ENCODE measurements at places on chromosomes 4 and X. TPM values are rescaled to one million over a fixed set of nuclear protein-coding genes. Genes with fewer than 3 reads are reported as not detected.

DNA sequence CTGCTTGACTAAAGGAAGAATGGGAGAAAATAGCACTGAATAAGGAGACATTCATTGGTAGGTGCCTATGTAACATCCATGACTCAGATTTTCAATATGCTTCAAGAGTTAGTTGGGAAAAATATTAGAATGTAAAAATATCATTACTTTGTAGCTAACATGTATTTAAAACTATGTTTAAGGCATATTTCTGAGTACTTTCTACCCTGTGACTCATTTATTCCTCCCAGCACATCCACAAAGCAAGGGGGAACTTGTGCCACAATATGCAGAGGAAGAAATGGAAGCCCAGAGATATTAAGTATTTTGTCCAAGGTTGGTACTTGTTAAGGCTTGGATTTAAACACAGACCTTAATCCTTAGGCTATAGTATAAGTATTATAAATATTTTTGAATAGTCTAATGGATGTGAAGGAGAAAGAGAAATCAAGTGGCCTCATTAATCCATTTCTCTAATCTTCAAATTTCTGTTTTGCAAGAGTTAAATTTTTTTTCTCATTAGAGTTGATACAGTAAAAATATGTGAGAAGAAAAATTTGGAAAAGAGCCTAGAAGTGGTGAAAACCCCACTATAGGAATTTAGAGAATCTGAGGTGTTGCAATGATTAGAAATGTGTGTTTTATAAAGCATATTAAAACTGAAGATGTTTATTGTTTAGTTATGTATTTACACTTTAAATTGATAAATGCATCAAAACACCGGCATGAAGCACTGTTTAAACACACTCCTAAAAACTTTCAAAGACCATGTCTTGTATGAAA is 149.3 kb upstream of the GYPA start:
- no peak for DNase-seq

Gene STOX2
- 3.3 TPM for total RNA-seq

DNA sequence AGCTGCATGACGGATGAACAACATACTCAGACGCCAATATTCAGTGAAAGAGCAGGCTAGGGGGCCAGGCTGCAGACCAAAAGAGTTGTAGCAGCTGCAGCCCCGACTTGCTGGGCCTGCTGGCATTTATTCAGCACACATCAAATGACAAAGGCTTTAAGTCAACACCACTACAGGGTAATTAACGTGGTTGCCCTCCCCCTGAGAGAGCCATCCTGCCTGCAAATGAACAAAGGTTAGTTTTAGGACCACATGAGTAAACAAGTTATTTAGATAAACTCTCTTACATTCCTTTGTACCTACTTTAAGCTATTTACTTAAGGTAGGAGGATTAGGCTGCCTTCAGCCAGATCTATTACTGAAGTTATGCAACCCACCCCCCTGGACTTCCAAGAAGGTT is 1329.1 kb downstream of the PCDH18 start:
- DNase-seq = no peak

Gene ATP2B3
- total RNA-seq = not detected

- DNase-seq = no peak
Observed at GRCh38 chr4:81337211-81337610, 122.2 kb upstream of the PRKG2 start.

Gene IL21
- total RNA-seq = not detected

GRCh38 chr4:20358110-20358509 is 106.4 kb downstream of the SLIT2 start:
- no peak for DNase-seq

- peak; percentile 58 for DNase-seq
Observed at GRCh38 chr4:158159054-158159717, 13.6 kb downstream of the GASK1B start.

Gene REELD1
- not detected for total RNA-seq

Gene SULT1B1
- 0.74 TPM for total RNA-seq

- DNase-seq = peak; percentile 64
Observed at GRCh38 chrX:97389761-97390192, 506.1 kb downstream of the RPA4 start.

- no peak for DNase-seq
Observed at GRCh38 chr4:94957030-94957429, 199.3 kb downstream of the BMPR1B start.

DNA sequence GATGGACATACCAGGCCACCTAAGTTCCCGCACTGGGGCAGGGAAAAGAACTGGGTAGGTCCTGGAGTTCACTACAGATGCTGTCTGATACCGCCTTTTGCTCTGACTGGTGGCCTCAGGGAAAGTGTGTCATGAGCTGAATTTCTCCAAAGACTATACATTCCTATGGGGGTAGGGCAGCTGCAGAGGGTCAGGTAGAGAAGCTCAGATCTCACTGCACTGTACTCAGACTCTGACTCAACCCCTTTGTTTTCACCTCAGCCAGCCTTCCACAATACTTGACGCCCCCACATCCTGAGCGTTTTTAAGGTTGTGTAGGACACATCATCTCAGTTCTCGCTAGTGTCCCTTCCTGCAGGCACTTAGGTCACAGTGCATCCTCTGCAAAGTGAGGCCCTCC is 7.8 kb downstream of the GATB start:
- peak; percentile 17 for DNase-seq

Gene ENOX2
- 10.5 TPM for total RNA-seq

Gene VCX
- total RNA-seq = 3.8 TPM

DNA sequence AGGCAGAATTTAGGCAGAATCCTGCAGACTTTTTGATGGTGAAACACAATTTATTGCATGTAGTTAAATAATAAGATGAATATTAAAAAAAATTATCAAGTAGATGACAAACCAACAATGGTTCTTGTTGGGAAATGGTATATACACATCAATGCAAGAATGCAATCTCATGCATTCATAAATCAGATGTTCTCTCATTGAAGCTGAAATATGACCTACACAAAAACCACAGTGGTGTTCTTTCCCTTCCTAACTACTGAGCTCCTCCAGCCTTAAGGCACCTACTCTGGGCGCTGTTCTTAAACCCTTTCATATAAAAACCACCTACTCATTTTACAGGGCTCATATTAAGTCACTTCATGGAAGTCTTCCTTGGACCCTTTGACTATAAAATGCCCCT is 64.1 kb downstream of the ANTXR2 start:
- DNase-seq = no peak

DNA sequence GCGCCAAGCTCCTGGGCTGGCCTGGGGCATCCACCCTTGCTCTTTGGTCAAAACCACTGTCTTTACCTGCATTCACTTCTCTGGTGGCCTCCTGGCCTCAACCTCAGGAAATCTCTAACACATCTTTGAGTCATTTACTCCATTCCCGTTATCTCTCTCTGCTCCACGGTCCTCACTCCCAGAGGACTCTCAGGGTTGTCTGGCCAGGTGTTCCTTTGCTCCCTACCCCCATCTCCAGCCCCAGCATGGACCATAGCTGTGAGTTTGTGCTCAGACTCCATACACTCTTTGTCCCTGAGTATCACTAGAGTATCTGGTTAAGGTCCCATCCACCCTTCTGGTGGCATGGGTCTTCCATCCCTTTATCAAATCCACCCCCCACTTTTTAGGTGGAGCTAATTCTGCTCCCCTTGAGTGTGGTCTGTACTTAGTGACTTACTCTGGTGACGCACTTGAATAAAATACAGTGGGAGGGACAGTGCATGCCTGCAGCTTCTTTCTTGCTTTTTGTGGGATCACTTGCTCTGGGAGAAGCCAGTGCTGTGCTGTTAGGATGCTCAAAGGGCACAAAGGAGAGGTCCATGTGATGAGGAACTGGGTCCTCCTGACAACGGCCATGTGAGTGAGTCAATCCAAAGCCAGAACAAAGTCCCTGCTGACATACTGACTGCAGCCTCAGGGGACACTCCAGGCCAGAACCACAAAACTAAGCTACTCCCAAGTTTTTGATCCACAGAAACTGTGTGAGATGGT is 44.3 kb downstream of the IGFBP7 start:
- no peak for DNase-seq

Gene SLC10A4
- total RNA-seq = not detected

- DNase-seq = no peak
Observed at GRCh38 chrX:148310426-148311165, 189.8 kb upstream of the AFF2 start.

- no peak for DNase-seq
Observed at GRCh38 chr4:106255195-106255594, 60.8 kb downstream of the TBCK start.

DNA sequence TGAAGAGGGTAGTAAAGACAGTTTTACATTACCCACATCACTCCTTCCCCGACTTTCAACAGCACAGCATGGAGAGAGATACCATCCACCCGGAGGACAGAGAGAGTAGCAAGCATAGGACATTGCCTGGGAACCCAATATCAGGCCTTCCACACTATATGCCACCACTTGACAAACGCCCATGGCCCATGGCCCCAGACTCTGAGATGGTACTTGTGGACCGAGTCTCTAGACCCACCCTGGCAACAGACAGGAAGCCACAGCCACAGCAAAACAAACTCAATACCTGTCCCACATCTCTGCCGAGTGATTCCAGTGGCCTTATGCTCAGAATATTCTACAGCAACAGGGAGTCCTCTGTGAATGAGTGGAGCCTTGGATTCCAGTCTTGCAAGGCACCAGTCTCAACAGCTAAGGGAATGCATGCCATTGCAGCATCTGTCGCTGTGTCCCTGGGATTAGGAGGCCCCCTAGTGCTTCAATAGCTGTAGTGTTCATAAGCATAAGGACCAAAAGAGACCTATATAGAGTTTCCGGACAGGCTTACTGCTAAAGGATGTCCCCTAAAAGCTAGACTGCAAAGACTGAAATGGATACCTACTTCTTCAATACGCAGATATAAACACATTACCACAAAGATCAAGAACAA is 14.7 kb upstream of the CT55 start:
- peak; percentile 46 for DNase-seq

DNA sequence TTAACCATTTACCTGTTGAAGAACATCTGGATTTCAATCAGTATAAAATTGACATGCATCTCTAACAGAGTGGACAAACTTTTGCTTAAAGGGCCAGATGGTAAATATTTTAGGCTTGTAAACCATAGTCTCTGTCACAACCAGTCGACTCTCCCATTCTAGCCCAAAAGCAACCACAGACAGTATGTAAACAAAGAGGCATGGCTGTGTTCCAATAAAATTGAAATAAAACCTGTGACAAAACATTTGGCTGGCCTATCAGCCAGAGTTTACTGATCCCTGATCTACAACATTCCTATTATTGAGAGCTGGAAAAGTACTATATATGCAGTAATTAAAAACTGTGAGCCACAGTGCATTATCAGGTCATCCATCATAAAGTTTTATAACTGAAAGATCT is 3.2 kb downstream of the CENPC start:
- DNase-seq = no peak

DNA sequence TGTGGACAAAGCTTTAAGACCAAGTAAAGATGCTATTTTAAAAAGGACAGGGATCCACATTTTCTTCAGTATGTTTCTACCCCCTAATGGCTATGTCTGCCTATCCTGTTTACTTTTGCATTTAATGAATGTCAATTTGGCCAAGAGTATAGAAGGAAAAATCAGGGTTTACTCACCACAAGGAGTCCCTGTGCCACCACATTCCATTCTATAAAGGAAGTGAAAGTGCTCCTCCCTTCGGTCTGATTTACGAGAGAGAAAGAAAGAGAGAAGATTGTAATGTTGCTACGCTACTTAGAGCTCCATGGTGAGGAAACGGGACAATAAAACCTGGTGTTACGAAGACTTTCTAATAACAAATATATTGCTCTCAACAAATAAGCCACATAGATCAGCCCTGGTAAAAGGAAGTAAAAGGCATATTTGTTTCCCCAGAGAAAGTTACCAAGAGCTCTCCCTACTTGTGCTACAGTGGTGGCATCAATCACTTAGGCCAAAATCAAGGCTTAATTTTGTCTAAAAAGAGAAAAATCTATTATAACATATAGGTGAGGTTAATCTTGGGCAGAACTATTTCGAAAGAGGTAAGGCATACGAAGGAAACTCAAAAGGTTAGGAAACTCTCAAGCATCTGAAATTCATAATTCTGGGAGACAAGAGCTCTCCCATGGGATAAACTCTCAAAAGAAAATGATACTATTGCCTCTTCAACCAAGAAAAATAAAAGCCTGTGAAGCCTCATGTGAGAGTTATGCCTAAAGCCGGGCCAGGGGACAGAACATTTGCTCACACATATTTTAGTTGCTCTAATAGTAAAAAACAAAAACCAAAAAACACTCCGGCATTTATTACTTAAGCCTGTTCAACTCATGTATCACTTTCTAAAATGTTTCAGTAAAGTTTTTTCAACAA is 29.5 kb downstream of the TAPT1 start:
- DNase-seq = peak; percentile 74

DNA sequence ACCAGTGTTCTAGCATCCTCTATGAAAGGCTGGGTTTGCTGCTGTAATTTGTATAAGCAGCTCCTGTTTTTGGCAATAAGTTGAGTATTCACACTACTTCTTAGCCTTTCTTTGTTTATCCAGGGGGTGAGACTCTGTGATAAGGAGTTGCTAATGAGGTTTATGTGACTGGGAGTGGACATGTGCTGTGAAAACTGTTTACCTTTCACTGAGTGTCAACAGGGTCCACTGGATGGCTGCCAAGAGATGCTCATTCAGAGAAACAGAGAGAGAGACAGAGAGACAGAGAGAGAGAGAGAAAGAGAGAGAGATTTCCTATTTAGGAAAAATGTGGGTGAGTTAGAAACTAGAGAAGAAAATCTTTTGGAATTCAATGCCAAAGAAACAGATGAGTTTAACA is 233.9 kb downstream of the CHIC2 start:
- DNase-seq = no peak

Gene TMPRSS11A
- not detected for total RNA-seq

DNA sequence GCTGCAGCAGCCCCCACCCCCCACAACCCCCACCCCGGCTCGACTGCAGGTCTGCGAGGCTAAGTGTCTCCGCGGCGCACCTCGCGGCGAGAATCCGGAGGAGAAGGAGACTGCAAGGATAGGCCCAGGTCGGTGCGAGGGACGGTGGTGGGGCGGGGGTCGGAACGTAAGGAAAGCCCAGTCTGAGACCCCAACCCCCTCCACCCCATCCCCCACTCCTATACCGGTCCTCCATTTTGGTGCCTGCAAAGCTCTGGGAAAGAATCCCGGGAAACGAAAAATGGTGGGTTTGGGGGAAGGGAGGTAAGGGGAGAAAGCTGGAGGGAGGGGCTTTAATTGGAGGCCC is 614 bp downstream of the BEX3 start:
- DNase-seq = no peak

- no peak for DNase-seq
Observed at GRCh38 chr4:122508083-122508482, 51.6 kb upstream of the IL2 start.

GRCh38 chrX:152946681-152947080 is 47.2 kb downstream of the PNMA5 start:
- DNase-seq = no peak

DNA sequence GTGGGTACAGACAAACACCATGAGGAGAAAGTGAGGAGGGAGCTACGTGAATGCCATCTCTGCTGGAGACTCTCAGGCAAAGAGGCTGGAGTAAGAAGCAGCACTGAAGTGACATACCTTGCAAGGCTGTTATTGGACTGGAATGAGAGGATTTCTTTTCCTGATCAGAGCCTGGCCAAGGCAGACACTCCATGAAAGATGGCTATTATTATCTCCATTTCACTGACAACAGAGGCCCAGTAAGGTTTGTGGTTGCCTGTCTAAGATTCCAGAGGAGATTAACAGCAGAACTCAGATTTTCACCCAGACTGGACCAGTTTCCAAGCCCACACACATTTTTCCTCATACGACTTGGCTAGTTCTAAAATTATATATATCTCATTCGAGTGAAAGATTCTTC is 162.0 kb upstream of the EOLA2 start:
- no peak for DNase-seq

Measured in Daoy (cell line).